ENCODE measurements at places on chromosomes 2 and 18.
A peak's percentile ranks its signal among the peaks of the same experiment; 100 is the strongest.

- no peak for DNase-seq
Measured at GRCh38 chr2:158599609-158600008, 142.9 kb downstream of the PKP4 start.

DNA sequence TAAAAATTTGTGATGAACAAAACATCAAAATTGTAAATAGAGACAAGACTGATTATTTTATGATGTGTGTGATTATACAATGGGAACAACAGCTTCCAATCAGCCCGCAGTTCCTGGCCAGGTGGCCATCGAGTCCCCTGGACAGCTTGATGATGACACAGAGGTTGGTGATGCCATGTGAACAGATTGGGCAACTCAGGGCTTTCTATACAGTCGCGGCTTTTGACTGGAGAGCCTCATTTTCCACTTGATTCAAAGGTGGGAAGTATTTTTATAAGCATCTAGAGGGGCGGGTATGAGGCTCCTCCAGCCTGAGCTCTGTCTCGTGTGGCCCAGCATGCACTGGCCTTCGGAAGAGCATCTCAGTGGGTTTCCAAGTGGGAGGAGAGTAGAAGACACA, 14.9 kb upstream of the HPCAL1 start:
- no peak for DNase-seq

GRCh38 chr18:74126684-74127655, 20.7 kb downstream of the FBXO15 start:
- DNase-seq: peak; percentile 41

DNA sequence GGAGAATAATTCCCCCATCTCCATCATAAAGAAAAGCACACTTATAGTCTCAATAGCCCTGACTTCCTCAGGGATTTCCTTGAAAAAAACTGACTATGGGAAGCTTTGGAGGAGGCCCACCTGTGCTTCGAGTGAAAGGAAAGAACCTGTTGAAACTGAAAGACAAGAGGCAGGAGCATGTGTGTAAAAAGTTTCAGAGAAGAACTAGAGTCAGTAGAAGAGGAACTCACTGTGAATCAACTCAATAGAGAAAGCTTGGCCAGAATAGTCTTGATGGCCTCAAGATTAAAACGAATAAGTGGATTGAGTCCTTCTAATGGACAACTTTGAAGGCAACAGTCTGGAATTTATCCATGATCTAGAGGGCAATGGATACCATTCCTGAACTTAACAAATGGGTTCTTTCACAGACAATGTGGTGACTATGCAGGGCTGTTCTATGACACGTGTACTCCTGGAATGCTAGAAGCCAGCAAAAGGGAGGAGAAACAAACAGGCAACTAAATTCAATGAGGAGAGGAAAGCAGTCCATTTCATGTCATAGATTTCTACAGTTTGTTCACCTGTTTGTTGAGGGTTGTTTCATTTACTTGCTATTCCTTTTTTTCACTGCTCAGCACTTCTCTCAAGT, 442.3 kb downstream of the GRB14 start:
- DNase-seq: no peak

GRCh38 chr2:224753743-224754540, 37.8 kb upstream of the CCDC195 start:
- DNase-seq: no peak

GRCh38 chr2:43238176-43238575, 11.8 kb upstream of the ZFP36L2 start:
- DNase-seq: no peak

DNA sequence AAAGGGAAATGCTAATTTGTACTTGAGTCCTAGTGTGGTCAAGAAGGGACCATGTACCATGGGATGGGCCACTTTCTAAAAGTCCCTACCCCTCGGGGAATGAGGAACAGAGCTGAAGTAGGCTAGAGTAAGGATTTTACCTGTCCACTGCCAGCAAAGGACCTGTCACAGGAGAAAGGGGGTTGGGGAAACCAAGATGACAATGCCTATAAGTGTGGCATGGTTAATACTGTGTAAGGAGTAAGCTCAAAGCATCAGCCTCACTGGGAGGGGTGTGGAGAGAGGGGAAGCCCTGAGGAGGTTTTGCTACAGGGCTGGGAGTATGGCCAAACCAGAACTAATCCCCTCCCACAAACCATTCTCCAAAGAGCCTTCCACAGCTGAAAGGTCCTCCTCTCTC, 15.8 kb downstream of the GKN2 start:
- no peak for DNase-seq

DNA sequence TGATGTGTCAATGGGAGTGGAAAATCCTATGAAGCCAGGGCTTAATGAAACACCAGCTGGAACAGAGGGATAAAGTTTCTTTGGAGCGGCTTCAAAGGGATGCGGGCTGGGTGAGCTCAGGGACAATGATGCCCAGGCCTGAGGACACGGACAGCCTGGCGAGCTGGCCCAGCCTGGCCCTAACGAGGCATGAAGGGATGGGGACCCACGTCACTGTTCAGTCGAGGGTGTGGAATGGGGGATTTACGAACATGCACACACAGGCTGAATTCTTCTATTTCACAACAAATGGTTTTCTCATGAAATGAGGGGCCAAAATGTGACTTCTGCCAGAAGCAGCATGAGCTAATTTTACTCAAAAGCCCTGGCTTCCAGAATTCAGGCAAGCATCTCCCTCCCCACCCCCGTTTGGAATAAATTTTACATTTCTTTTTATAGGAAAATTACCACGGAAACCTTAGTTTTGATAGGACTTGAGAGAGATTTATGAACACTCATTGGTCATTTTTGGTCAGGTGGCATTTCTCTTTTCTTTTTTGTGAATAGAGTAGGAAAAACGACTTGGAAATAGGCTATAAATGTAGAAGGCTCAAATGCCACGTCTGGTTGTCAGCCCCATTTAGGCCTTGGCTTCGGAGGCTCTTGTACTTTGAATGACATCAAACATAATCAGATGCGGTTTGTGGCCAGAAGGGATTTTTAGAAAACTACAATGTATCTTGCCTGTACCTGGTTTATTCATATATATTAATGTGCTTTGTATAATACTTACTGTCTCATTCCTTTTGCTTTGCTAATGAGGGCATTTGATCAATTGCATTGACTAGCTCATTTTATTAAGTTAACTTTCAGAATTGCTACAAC, 893.8 kb upstream of the CELF4 start:
- DNase-seq: no peak

- no peak for DNase-seq
Measured at GRCh38 chr2:70226781-70227180, 21.6 kb downstream of the TIA1 start.

DNA sequence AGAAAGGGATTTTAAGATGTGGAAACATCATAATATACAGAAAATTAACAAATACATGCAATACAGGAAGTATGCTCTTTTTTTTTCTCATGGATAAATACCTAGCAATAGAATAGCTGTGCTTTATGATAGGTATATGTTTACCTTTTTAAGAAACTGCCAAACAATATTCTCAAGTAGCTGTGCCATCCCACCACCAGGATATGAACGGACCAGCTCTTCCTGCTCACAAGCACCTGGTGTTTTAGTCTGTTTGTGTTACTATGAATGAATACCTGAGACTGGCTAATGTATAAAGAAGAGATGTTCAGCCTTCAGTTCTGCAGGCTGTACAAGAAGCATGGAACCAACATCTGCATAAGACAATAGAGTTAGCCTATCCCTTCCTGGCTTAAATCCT, 19.9 kb upstream of the UGT1A8 start:
- no peak for DNase-seq

- peak; percentile 20 for DNase-seq
Measured at GRCh38 chr2:219171231-219171651, 1.4 kb upstream of the SLC23A3 start.

- DNase-seq: no peak
Measured at GRCh38 chr2:162257425-162257824, 14.2 kb upstream of the FAP start.

GRCh38 chr2:113182471-113183260, 8.9 kb downstream of the PSD4 start:
- DNase-seq: no peak

DNA sequence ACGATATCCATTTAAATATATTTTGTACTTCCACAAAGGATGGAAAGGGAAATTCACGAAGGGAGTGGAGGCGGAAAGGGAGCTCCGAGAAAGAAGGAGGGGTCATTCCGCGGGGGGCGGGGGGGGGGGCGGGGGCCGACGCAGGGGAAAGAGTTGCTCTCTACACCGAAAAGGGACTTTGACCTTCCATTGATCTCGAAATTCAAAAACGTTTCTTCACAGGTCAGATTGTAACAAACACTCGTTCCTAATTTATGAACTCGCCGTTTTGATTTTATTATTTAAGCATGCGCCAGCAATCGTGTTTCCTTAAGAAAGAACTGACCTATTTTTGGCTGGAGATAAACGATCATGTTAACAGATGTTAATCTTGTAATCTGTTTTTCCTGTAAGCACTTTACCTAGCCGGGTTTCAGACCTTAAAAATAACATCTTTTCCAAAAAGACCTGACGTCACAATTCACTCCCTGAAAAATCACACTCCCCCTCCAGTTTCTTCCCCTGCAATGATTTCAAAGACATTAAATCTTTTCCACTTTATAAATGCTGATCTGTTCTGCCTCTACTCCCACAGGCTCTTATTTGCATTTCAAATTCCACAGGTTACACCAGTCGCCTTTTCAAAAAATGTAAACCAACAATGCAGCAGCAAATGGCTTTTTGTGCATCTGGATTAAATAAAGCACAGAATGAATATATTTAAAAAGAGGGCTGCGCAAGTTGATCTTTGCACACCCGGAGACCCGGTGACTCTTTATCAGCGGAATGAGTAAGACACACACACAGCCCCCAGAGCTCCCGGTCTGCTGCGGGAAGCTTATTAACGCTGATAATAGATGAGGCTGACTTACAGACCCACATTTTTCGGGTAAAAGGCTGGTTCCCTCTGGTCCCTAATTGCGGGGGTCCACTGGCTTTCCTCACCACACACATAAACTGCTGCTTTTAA, 1.6 kb downstream of the ZNF516 start:
- no peak for DNase-seq

- no peak for DNase-seq
Measured at GRCh38 chr2:150076281-150076680, 411.2 kb downstream of the RND3 start.

GRCh38 chr18:43238429-43238828, 38.9 kb downstream of the SYT4 start:
- DNase-seq: no peak

DNA sequence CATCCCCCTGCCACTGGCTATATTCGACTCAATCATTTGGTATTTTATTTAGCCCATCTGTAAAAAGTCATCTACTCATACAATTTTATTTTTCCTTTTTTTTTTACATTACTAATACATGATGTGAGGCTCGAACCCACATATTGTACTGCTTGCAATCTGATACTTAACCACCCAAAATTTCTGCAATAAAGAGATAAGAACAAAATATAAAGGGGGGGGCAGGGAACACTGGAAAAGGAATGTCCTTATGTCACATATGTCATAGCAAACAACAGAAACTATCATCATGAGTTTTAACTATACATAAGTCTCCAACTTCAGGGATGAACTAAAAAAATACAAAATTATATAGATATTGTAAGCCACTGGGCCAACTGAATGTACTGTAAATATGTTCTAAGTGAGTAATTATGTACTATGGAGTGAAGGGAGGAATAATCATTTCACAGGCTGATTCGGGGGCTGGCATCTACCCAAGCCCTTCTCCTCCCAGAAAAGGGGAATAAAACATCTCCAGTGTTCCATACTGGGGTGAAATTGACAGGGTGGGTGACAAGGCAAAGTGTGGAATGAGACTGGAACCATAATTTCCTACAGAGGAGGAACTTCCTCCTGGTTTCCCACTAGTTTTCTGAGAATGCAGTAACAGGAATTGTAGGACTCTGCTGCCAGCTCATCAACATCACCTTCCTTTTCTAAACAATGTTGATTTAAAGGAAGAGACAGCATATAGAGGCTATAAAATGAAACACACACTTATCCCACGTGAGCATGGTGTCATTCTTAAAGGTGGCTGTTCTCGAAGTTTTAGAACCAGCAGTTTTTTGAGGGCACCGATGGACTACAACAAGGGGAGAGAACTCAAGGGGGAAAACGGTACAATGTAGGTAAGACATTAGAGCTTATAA, 79.5 kb downstream of the FARSB start:
- DNase-seq: no peak

- no peak for DNase-seq
Measured at GRCh38 chr2:236928380-236929037, 157.2 kb upstream of the COPS8 start.

GRCh38 chr18:3495691-3496430, 45.9 kb downstream of the TGIF1 start:
- DNase-seq: no peak

DNA sequence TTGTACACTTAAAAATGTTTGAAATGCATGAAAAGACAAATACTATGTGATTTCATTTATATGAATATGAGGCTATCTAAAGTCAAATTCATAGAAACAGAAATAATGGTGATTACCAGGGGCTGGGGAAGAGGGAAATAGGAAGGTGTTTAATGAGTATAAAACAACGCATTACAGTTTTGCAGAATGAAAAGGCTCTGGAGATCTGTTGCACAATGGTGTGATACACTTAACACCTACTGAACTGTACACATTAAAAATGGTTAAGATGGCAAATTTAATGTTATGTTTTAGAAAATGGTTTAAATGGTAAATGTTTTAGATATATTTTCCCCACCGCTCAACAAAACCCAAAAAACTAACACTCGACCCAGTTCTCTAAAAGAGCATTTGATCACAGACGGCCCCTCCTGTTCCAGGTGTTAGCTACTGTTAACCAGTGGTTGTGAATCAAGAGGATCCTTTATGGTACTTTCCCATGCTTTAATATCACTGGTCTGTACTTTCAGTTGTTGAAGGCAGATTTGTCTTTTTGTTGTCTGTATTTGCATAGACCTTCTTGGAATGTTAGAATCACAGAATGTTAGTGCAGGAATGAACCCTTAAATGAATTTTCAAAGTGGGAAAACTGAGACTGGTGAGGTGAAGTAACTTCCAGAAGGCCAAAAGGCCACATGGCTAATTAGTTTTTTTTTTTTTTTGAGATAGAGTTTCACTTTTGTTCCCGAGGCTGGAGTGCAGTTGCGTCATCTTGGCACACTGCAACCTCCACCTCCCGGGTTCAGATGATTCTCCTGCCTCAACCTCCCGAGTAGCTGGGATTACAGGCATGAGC, 10.2 kb downstream of the RAB10 start:
- no peak for DNase-seq
